ENCODE measurements at places on chromosomes 1 and 21.

DNA sequence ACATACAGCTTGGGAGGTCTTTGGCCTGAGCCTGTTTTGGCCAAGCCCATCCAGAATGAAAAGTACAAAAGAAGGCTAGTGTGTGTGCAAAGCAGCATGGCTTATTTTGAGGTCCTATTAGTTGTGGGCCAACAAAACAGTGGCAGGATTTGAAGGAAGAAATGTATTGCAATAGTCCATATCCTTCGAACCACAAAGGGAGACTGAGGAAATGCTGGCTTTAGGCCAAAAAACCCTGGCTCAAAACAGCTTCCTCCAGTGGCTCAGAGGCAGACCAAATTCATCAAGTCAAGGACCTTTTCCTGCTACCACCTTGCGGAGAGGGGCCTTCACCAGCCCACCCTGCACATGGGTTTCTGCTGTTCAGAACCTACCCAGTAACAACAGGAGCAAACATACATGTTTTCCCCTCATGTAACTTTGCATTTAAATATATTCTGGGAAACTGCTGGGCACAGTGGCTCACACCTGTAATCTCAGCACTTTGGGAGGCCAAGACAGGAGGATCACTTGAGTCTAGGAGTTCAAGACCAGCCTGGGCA lies 43.3 kb downstream of the VPS26C start:
- DNase-seq: no peak

GRCh38 chr1:157363660-157364140 lies 188.6 kb downstream of the FCRL5 start:
- no peak for DNase-seq

- DNase-seq: no peak
These were observed 26.2 kb downstream of the TRIM67 start for GRCh38 chr1:231188072-231188471.

DNA sequence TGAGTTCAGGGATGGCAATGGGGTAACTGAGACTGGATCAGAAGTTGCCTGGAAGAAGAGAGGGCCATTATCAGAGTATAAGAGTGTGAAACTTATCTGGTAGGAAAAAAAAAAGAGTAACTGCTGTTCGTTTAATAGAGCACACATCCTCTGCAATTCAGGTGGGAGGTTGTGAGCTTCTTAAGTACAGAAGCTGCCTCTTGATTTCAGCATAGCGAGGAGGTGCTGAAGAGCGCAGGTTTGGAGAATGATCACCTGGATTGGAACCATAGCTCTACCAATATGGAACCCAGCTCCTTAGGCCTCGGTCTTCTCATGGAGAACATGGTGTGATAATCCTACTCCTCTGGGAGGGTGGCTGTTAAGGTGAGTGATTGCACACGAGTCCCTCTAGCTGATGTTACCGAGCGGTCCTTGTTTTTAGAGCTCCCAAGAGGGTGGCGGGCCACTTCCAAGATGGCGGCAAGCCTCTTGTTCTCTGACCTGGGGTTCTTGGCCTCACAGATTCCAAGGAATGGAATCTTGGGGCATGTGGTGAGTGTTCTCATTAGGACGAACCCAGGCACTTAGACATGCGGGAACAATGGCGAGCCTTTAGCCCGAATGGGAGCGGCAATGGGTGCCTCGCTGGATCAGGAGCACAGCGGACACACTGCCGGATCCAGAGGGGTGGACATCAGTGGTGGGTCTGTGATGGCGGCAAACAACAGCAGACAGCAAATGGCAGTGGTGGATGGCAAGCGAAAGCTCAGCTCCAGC lies 3.3 kb upstream of the MX1 start:
- DNase-seq: no peak

- no peak for DNase-seq
These were observed 6.1 kb downstream of the STX12 start for GRCh38 chr1:27779122-27779521.

DNA sequence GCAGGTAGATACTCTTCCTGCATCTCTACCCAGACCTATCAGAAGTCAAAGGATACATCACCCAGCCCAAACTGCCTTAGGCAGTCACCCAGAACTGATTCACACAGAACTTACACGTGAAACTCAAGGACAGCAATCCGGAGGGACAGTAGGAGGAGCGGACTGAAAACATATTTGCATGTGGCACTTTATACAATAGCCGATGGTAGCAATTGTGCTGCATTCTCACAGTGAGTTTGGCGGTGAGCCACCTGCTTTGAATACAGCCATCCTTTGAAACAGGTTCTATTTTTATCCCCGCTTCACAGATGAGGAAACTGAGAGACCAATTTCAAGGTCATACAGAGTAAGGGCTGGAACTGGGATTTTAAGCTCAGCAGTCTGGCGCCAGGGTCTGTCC lies 69.5 kb downstream of the EDEM3 start:
- no peak for DNase-seq

GRCh38 chr1:112537456-112537855 lies 28.7 kb downstream of the WNT2B start:
- DNase-seq: no peak

GRCh38 chr1:31701091-31701736 lies 2.6 kb downstream of the COL16A1 start:
- DNase-seq: no peak

DNA sequence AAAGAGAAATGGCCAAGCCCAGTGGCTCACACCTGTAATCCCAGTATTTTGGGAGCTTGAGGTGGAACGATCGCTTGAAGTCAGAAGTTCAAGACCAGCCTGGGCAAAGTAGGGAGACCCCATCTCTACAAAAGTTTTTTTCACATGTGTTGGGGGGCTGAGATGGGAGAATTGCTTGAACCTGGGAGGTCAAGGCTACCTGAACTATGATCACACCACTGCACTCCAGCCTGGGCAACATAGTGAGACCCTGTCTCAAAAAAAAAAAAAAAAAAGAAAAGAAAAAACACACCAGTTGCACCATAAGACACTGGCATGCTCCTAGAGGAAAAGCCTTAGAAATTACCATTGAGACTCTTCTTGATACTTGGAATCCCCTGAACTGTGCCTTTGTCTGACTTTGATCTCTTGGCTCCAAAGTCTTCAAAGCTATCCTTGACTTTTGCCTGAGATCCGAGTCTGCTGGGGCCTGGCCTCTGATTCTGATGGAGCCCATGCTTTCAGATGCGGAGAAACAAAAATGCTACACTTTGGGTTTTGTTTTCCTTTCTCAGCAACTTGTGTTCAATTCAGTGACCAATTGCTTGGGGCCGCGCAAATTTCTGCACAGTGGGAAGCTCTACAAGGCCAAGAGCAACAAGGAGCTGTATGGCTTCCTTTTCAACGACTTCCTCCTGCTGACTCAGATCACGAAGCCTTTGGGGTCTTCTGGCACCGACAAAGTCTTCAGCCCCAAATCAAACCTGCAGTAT lies 33.7 kb downstream of the ATP5PO start:
- no peak for DNase-seq

- no peak for DNase-seq
These were observed 60.8 kb downstream of the EYA3 start for GRCh38 chr1:28027660-28028059.

GRCh38 chr1:53278298-53278725 lies 40.0 kb upstream of the MAGOH start:
- DNase-seq: no peak

DNA sequence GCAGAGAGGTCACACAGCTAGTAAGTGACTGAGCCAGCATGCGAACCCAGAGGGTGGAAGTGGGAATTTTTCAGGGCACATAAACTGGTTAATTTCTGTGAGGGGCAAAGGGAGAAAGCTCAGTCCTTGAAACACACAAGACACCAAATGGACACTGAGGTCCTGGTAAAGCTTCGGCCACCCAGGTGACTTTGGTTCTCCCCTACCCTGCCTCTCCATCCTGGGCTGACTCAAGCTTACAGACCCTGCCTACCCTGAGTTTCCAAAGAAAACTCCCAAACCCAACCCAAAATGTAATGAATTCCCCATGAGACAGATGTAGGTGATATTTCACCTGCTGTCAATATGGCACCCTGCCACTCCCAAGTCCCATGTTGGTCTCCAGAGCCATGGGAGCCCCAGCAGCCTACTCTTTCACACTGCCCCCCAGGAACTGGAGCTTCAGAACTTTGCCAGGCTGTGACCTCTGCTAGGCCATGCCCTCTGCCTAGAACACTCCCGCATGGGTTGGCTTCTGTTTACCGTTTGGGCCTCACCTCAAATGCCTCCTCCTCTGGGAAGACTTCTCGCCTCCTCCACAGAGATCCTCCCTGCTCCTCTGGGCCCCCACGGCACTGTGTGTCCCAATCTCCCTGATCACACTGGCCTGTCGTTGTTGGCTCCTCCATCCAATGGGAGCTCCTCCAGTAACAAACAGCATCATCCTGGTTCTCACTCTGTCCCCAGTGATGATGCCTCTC lies 3.7 kb upstream of the LRP8 start:
- DNase-seq: no peak

GRCh38 chr1:39499668-39500067 lies 8.2 kb downstream of the BMP8A start:
- DNase-seq: no peak

GRCh38 chr21:26961698-26962097 lies 5.2 kb downstream of the ADAMTS5 start:
- DNase-seq: no peak

GRCh38 chr1:4019606-4020331 lies 119.7 kb upstream of the C1orf174 start:
- no peak for DNase-seq

DNA sequence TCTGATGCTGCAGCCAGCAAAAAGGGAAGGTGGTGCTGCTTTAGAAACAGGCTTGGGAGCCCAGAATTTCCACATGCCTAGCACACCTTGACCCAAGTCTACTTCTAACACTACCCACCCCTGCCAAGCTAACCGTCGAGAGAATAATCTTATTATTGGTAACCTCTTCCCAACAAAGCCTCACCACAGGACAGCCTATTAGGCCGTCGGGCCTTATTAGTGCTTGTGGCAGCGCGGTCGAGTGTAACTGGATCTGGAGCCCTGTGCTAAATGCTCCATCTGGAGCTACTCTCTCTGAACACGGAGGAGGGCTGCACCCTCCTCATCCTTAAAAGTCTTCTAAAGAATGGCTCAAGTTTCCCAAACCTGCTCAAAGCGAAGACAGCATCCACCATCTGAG lies 165.5 kb upstream of the NFIA start:
- DNase-seq: no peak

DNA sequence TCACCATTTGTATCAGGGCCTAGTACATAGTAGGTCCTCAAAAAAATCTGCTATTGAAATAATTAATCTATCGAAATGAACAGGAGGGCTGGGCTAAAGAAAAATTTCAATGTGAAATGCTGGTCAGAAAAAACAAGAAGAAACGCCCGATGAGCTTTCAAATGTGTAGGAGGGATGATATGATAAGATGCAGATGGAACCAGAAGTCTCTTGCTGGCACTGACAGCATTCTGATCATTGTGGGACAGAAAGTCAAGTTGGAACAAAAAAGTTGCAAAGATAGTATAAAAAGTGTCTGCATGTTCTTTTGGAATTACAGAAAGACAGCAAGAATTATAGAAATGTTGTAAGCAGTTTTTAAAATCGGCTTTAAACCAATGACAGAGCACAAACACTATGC lies 11.1 kb downstream of the G0S2 start:
- no peak for DNase-seq

GRCh38 chr1:209758400-209758799 lies 2.5 kb downstream of the TRAF3IP3 start:
- no peak for DNase-seq

GRCh38 chr1:16296643-16297042 lies 55.6 kb downstream of the FBXO42 start:
- no peak for DNase-seq

GRCh38 chr1:47190857-47191256 lies 1.0 kb upstream of the PDZK1IP1 start:
- DNase-seq: no peak

GRCh38 chr1:1157033-1157365 lies 16.7 kb upstream of the TTLL10 start:
- no peak for DNase-seq

GRCh38 chr1:119874186-119874585 lies 22.1 kb downstream of the ADAM30 start:
- no peak for DNase-seq

- DNase-seq: no peak
These were observed 30.6 kb downstream of the IARS2 start for GRCh38 chr1:220124542-220124941.

- DNase-seq: no peak
These were observed 138.0 kb upstream of the CD34 start for GRCh38 chr1:208048904-208049303.

DNA sequence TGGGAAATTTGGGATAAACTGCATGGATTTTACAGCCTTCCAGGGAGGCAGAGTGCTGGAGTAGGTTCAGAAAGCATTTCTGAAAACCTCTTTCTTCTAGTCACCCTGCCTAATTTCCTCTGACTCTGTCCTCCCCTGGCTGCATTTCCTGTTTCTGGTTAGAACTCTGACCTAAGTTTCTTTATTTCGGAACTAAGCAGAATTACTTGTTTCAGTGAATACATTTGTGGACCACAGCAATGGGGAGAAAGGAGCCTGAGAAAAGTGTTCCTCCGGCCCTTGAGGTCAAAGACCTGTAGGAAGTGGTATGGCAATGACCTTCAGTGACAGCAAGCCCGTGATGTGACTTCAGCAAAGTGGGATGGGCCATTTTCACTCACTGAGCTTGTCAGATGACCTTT lies 173.4 kb upstream of the RUNX1 start:
- no peak for DNase-seq

- DNase-seq: no peak
These were observed 65.0 kb downstream of the RERE start for GRCh38 chr1:8752411-8752810.

DNA sequence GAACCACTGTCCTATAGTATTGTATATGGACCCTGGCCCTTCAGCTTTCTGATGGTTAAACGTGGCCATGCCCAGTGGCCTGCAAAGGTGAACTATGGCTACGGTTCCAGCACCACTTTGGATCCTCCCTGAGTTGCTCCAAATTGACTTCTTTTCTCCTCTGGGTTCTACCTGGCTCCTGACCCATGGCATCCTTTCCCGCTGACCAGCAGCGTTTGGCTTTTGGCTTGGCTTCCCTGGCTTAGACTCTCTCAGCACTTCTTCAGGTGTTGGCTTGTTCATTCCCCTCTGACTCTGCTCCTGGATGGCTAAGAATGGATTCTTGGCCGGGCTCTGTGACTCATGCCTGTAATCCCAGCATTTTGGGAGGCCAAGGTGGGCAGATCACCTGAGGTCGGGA lies 152.9 kb downstream of the CNIH3 start:
- DNase-seq: no peak

DNA sequence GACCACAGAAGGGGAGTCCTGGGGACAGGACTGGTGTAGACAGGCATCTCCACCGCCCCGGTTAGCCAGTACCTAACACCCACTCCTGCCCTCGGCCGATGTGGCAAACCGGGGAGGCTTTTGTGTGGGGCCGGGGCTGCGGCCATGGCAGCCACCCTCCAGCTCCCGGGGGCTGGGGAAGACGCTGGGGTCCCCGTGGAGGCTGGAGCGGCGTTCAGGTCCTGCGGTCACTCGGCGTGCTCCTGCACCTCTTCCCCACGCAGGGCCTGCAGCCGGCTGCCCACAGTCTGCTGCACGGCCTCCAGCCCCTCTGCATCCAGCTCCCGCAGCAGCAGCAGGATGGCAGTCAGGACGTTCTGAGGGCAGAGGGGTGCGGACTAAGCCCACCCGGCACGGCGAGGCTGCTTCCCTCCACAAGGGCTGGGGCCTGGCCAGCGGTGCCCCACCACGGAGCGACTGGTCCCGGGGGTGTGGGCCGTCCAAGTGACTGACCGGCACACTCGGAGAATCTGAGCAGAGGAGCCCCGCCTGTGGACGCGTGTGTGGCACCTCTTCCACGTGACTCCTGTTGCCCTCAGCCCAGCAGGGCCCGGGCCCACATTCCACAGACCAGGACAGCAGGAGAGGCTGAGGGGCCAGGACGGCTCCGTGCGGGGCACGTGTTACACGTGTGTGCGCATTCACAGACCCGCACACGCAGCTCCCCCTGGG lies 9.1 kb downstream of the CFAP410 start:
- no peak for DNase-seq

GRCh38 chr1:85411567-85412305 lies 53.2 kb downstream of the DDAH1 start:
- DNase-seq: no peak
